Activated CD4-positive, alpha-beta memory T cell treated with anti-CD3 and anti-CD28 coated beads, Interleukin-2, amount 10 ng/mL, durations not matched to agents 7 days and 5 days (primary cell): ENCODE measurements at places on chromosomes 6 and 20. TPM values are rescaled to one million over a fixed set of nuclear protein-coding genes. Genes with fewer than 3 reads are reported as not detected.
A peak's percentile ranks its signal among the peaks of the same experiment; 100 is the strongest.

IL20RA gene
- total RNA-seq: not detected

DNA sequence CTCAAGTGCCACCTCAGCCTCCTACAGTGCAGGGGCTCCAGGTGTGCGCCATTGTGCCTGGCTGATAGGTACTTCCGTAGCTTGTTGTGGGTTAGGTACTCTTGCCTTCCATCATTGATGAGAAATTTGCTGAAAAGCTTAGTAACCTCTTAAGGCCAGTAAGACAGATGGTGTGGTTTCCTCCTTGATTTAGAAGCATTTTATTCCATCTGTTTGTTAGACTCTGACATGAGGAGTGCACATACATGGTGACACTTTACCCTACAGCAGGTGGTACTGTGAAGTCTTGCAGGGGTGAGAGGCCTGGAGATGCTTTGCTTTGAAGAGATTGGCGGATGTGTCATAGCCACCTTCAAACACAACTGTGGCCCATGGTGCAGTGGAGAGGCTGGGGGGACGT, 14.8 kb upstream of the MTG2 start:
- H3K27ac ChIP-seq: no peak overlapping the region
- H3K4me1 ChIP-seq: no peaks in the 10 kb centered on the region
- no peaks in the 10 kb centered on the region for H3K27me3 ChIP-seq

DNA sequence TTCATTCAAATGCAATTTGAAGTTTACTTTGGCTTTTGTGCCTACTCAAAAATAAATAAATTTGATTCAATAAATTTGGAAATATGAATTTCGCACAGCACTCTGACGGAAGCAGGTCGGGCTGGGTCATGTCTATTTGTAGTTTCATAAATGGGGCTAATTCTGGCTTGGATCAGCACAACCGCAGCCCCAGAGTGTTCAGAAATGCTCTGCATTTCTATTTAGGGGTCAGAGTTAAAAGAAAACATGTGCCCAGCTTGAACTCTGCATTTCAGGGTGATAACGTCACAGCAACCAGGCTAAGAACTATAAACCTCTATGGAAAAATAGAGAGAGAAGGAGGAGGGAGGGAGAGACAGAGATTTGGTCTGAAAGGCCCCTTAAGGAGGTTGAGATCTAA, 480.9 kb upstream of the NOX3 start:
- H3K27me3 ChIP-seq: no peaks in the 10 kb centered on the region
- no peak for DNase-seq
- no peak overlapping the region for H3K27ac ChIP-seq
- H3K4me1 ChIP-seq: no peaks in the 10 kb centered on the region
- H3K36me3 ChIP-seq: no peaks in the 10 kb centered on the region

DNA sequence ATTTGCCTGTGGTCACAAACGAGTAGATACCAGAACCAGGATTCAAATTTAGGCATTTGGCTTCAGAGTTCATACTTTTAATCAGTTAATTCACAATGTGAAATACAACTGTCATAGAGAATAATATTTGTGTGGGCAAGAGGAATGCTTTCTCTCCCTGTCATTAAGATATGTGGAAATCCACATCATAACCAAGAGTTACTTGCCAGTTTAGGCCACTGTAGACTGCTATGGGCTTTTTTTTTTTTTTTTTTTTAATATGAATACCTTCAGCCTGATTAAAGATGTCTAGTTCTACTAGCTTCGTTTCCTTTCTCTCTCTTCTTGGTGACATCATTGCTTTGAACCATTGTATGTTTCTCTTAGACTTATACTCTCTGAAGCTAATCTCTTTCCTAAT, 244.9 kb downstream of the ZFAND3 start:
- no peak overlapping the region for H3K27ac ChIP-seq
- H3K4me1 ChIP-seq: no peaks in the 10 kb centered on the region
- H3K4me3 ChIP-seq: no peak overlapping the region
- no peaks in the 10 kb centered on the region for H3K27me3 ChIP-seq
- no peak for DNase-seq

DNA sequence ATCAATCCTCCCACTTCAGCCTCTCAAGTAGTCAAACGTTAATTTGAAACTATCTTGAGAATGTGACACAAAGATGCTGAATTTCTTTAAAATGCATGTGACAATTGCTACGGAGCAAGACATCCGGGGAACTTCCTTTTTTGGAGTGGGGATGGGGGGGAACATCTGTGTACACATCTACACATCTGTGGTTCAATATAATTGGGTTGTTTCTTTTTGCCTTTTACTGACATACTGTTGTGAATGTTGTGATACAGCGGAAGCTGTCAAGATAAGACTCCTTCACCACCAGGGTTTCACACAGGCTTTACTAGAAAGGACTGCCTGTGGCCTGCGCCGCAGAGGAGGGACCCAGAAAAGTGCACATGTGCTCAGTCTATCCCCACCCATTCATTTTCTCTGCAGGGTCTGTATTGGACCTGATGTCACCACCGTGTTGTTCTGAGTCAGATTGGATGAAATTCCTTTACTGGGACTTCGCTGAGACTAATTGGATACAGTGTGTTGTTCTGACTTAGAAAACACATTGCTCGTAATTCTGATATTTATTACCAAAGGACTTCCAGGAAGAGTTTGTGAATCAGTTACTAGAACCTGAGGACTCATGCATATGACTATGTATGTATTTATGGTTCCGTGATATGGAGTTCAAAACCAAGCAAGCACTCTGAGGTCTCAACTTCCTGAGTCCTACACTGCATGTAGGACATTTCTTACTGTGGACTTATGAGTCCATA, 98.7 kb upstream of the SGK1 start:
- peak overlapping the region; percentile 38 for H3K27ac ChIP-seq
- no peak overlapping the region for H3K4me3 ChIP-seq
- peaks cover 4% of the 10 kb centered on the region for H3K4me1 ChIP-seq
- H3K27me3 ChIP-seq: peaks cover 3% of the 10 kb centered on the region

DNA sequence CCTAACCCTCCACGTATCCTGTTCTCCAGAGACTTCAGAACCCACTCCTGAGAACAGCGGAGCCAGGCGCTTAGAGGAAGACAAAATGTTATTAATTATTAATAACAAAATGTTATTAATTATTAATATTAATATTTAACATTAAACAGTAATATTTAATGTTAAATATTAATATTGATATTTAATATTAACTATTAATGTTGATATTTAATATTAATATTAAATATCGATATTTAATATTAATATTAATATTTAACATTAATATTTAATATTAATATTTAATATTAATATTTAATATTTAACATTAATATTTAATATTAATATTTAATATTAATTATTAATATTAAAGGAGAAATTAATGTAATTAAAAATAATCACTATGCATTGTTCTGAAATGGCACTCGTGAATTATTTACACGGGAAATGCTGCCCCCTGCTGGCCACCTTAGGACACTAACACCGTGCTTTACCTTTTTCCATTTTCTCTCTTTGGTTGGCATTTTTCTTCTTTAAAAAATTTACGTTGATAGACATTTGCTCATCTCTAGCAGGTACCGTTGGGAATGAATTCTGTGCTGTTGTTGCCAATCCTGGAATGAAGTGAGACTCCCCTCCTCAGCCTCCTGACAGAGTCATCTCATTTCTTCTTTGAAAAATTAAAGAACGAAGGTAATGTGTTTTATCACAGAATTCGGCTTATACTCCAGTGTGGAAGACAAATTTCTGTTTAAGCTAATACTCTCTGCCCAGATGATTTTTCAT, 7.5 kb upstream of the GGTLC1 start:
- no peak overlapping the region for H3K27ac ChIP-seq
- H3K27me3 ChIP-seq: peaks cover 12% of the 10 kb centered on the region
- peak; percentile 63 for DNase-seq
- H3K4me3 ChIP-seq: no peak overlapping the region
- no peaks in the 10 kb centered on the region for H3K36me3 ChIP-seq

GRCh38 chr6:135147637-135148592, 33.2 kb upstream of the MYB start:
- H3K4me3 ChIP-seq: no peak overlapping the region
- DNase-seq: no peak
- peaks cover 20% of the 10 kb centered on the region for H3K36me3 ChIP-seq
- no peaks in the 10 kb centered on the region for H3K27me3 ChIP-seq
- peaks cover 55% of the 10 kb centered on the region for H3K4me1 ChIP-seq
- no peak overlapping the region for H3K27ac ChIP-seq

- no peak overlapping the region for H3K4me3 ChIP-seq
- no peak overlapping the region for H3K27ac ChIP-seq
- H3K4me1 ChIP-seq: peaks cover 9% of the 10 kb centered on the region
- H3K36me3 ChIP-seq: no peaks in the 10 kb centered on the region
- no peak for DNase-seq
- peaks cover 24% of the 10 kb centered on the region for H3K27me3 ChIP-seq
Measured at GRCh38 chr20:1883986-1884385, 11.2 kb upstream of the SIRPA start.

GRCh38 chr6:38391626-38392579, 247.8 kb downstream of the BTBD9 start:
- H3K27me3 ChIP-seq: no peaks in the 10 kb centered on the region
- H3K4me1 ChIP-seq: no peaks in the 10 kb centered on the region
- no peak overlapping the region for H3K4me3 ChIP-seq
- no peak for DNase-seq

RSPO4 gene
- not detected for total RNA-seq

DNA sequence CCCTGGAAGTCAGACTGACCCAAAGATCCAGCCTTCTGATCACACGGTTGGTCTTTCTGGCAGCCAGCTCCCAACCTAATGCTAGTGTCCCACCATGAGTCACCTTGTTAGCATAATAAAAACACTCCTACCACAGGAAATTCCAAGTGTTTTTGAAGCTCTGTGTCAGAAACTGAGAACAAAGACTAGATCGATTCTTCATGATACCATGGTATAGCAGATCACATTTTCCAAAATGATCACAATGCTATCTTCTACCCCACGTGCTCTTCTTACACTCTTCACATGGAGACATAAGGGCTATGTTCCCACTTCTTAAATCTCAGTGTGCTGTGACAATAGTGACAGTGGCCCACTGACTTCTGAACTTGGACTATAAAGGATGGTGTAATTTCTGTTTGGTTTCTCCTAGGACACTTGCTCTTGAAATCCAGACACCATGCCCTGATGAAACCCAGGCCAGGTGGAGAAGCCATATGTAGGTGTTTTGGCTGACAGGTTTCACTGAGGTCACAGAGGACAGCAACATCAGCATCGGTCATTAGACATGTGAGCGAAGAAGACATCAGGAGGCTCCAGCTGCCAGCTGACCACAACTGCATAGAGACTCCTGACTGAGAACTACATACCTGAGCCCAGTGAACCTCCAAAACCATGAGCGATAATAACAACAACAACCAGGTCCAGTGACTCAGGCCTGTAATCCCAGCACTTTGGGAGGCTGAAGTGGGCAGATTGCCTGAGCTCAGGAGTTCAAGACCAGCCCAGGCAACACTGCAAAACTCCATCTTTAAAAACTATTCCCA, 57.5 kb downstream of the MKKS start:
- H3K4me3 ChIP-seq: no peak overlapping the region
- H3K4me1 ChIP-seq: no peaks in the 10 kb centered on the region
- peaks cover 19% of the 10 kb centered on the region for H3K27me3 ChIP-seq
- DNase-seq: no peak
- H3K36me3 ChIP-seq: no peaks in the 10 kb centered on the region
